Dermis microvascular lymphatic vessel endothelial cell (primary cell): ENCODE measurements at places on chromosomes 6 and 20.

- no peak for DNase-seq
Observed at GRCh38 chr6:85416049-85416448, 33.8 kb upstream of the NT5E start.

DNA sequence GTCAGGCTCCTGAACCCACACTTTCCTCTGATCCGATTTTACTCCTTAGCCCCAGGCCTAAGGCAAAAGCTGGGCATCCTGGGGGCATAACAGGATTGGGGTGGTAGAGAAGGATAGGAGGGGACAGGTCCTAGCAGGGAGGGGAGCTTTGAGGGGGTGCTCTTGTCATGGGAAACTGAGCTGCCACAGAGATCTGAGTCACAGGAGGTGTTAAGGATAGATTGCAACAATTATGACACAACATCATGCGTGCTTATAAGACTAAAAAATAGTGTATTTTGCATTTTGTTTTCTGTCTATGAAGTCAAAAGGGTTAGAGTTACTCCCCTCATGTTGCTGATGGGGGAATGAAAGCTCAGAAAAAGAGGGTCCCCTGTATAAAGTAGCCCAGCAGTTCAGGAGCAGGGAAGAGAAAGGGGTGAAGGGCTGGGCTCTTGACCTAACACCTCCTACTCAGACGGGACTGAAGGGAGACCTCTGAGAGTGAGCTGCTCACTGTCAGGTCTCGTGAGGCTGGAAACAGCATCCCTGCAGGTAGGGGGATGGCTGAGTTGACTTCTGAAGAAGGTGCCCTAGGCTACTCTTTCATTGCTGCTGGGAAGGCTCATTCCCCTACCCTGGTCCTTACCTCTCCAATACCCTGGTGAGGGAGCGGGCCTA, 2.0 kb downstream of the GLP1R start:
- DNase-seq, result no peak

GRCh38 chr6:163940705-163941623, 526.4 kb downstream of the QKI start:
- no peak for DNase-seq

- peak; percentile 96 for DNase-seq
Observed at GRCh38 chr6:2857580-2858337, 16.1 kb upstream of the SERPINB1 start.

- no peak for DNase-seq
Observed at GRCh38 chr6:142702501-142703460, 242.2 kb downstream of the HIVEP2 start.

DNA sequence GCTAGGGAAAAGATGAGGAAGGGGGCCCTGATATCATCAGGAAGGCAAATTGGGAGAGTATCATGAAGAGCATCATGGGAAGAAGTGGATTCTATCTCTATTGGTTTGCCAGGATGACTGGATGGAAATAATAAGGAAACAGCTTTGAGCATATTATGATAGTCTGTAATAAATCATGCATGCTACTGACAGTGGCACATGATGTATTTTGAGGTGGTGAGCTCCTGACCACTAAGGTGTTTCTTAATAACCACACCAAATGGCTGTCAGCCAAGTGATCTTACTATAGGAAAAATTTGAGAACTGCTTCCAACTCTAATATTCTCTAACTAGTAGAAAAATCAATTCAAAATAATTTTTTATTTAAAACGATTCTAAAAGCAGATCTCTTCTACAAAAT, 548.4 kb upstream of the JAG1 start:
- no peak for DNase-seq

- DNase-seq, result no peak
Observed at GRCh38 chr6:52157301-52157941, 28.8 kb upstream of the IL17A start.

GRCh38 chr6:138107078-138107751, at the start of gene PERP:
PERP (minus strand) TSS chr6:138107419; CDS start chr6:138107340, 79 bp downstream.
- peak; percentile 18 for DNase-seq

DNA sequence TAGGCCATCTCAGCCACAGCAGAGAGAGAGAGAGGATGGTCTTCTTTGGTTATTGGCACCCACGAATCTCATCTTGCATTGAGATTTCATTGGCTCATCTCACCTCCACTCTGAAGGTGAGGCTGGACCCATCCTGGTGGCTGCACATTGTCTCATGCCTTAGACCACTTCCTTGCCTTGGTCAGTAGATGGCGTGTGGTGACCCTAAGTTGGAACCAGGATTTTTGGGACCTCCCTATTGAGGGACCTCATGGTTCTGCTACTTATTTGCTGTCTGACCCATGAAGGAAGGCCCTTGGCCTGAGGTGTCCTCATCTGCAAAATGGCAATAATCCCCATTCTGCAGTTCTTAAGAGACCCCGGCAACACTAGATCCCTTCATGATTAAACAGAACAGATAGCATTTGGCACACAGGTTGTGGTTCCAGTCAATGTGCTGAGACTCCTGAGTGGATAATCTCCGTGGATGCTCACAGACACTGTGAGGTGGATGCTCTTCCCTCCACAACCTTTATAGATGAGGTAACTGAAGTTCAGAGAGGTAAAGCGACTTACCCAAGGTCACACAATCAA, 21.5 kb upstream of the AAR2 start:
- no peak for DNase-seq

- peak; percentile 28 for DNase-seq
Observed at GRCh38 chr6:27188885-27189418, 58.5 kb upstream of the PRSS16 start.

DNA sequence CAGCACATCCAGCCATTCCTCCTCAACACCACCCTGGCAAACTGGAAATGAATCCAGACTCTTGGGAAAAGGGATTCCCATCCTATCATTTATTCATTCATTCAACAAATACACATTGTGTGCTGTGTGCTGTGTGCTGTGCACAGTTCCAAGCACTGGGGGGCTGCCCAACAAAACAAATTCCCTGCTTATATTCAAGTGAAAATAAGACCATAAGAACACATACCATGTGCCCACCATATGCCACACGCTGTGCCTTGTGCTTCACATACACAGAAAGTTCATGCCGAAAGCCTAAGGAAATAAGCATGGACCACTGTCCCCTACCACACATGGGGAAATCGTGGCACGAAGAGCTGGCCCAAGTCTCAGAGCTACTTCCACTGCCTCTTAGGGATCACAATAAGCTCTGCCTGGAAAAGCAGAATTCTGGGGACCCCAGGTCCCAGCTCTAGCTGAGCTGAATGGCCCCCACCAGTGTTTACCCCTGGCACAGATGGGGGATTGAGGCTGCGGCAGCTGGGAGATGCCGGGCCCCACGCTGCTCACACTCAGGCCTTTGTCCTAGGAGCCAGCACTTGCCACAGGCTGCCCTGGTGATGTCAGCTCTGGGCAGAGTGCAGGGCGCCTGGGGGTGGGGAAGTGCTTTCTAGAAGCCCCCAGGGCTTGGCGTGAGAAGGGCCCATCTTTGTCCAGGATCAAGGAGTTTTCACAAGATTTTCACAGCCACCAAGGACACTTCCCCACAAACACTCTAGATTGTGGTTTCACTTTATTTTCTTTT, 99.6 kb downstream of the PREX1 start:
- no peak for DNase-seq

- no peak for DNase-seq
Observed at GRCh38 chr20:22623211-22623610, 38.8 kb upstream of the FOXA2 start.

DNA sequence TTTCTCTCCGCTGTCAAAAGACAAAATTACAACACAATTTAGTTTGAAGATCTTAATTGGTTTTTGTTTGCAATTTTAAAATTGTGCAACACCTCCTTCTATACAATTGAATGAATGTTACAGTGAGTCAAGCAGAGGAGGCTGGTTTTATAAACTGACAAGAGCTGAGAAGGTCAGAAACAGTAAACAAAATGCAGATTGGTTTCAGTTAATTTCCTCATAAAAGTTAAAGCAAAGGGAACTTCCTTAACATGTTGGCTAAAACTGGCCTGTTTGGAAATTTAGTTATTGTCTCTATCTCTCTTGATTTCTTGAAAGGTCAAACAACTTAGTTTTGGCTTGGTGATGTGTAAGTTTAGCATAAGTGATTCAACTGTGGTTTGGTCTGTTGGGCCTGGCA, 22.2 kb downstream of the KHDC1L start:
- no peak for DNase-seq

DNA sequence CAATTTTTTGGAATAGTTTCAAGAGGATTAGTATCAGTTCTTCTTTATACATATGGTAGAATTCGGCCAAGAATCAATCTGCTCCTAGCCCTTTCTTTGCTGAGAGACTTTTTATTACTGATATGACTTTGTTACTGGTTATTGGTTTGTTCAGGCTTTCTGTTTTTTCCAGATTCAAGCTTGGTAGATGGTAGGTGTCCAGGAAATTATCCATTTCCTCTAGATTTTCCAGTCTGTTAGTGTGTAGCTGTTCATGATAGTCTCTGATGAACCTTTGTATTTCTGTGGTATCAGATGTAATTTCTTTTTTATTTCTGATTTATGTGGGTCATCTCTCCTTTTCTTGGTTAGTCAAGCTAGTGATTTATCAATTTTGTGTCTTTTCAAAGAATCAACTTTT, 167.6 kb downstream of the GMDS start:
- DNase-seq, result peak; percentile 44

DNA sequence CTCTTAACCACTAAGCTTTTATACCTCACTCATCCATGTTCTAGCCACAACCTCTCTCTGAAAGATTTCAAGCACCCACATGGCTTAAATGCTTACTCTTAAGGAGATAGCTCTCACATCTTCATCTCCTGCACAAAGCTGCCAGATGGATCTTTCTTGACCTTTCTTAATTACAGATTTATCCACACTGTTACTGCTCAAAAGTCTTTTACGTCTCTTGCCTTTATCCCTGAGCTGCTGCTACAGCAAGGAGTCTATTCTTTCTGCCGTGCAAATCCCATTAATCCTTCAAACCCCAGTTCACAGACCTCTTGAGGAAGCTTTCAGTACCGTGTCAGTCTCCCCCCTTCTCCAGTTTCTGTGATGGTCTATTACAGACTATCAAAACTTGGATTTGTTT, 54.6 kb downstream of the B4GALT5 start:
- DNase-seq, result no peak

- DNase-seq, result no peak
Observed at GRCh38 chr20:34771680-34772081, 53.8 kb downstream of the NCOA6 start.

DNA sequence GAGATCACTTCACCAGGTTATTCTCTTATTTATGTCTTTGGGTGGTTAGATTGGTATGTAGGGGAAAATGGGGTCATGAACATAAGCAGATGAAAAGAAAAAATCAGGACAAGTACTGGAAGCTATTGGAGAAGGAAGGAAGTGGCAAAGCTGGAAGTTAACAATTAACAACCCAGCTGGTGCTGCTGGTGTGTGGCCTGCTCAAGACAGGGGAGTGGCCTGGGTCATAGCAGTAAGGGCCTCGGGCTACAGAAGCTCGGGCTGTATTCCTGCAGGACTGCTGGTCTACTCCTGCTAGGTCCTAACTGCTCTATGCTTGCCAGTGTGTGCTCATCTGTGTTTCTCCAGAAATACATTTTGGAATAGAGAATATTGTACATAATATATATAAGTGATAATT, 19.6 kb downstream of the MYLIP start:
- no peak for DNase-seq

GRCh38 chr6:108562503-108562993, 1.8 kb downstream of the FOXO3 start:
- DNase-seq, result no peak

- DNase-seq, result peak; percentile 24
Observed at GRCh38 chr6:75244063-75244584, 523 bp upstream of the COX7A2 start.

- DNase-seq, result peak; percentile 40
Observed at GRCh38 chr6:43143235-43144128, 27.6 kb upstream of the SRF start.

- no peak for DNase-seq
Observed at GRCh38 chr6:15132167-15132566, 113.7 kb upstream of the JARID2 start.

GRCh38 chr6:156350337-156350736, 426.8 kb upstream of the ARID1B start:
- no peak for DNase-seq

- no peak for DNase-seq
Observed at GRCh38 chr6:91386204-91386603, 799.3 kb upstream of the MAP3K7 start.

- DNase-seq, result peak; percentile 87
Observed at GRCh38 chr20:47334022-47334551, 22.4 kb downstream of the ZMYND8 start.

DNA sequence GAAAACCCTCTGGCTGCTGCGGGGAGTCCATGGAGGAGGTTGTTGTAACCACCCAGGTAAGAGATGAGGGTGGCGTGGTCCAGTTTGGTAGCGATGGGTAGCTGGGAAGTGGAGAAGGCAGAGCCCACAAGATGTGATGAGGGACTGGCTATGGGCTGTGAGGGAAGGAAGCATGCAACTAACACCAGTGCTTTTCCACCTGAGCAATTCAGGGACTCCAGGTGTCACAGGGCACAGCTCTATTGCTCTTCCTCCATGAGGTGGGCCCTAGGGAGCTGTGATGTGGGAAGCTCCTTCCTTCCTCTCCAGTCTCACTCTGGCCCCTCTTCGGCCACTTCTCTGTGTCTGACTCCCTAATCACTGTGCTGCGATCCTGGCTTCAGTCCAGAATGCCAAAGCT, 32.4 kb upstream of the TGM6 start:
- DNase-seq, result no peak

DNA sequence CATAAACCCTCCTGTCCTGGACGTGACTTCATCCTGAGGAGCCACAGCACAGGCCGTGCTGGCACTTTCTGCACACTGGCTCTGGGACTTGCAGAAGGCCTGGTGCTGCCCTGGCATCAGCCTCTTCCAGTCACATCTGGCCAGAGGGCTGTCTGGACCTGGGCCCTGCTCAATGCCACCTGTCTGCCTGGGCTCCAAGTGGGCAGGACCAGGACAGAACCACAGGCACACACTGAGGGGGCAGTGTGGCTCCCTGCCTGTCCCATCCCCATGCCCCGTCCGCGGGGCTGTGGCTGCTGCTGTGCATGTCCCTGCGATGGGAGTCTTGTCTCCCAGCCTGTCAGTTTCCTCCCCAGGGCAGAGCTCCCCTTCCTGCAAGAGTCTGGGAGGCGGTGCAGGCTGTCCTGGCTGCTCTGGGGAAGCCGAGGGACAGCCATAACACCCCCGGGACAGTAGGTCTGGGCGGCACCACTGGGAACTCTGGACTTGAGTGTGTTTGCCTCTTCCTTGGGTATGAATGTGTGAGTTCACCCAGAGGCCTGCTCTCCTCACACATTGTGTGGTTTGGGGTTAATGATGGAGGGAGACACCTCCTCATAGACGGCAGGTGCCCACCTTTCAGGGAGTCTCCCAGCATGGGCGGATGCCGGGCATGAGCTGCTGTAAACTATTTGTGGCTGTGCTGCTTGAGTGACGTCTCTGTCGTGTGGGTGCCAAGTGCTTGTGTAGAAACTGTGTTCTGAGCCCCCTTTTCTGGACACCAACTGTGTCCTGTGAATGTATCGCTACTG, 22.0 kb upstream of the PYGB start:
- DNase-seq, result no peak

DNA sequence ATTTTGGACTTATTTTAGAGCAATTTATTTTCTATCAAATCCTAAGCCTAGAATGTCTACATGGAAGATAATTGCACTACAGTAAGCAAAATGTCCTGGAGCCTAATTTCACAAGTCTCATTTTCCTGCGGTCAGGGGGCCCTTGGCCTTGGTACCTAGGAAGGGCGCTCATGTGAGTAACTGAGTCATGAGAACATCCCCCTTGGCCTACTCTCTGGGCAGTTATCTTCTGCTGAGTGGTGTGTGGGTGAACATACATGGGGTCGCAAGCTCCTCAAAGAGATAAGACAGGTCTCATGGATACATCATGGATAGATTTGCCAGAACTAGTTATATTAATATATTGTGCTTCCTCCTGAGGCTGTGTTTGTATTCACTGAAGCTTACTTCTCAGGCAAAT, 211.2 kb upstream of the MARCKS start:
- DNase-seq, result no peak
